ENCODE measurements at places on chromosomes 12 and 14.

GRCh38 chr14:94681300-94682060 is 69.3 kb downstream of the SERPINA3 start:
- no peak for DNase-seq

DNA sequence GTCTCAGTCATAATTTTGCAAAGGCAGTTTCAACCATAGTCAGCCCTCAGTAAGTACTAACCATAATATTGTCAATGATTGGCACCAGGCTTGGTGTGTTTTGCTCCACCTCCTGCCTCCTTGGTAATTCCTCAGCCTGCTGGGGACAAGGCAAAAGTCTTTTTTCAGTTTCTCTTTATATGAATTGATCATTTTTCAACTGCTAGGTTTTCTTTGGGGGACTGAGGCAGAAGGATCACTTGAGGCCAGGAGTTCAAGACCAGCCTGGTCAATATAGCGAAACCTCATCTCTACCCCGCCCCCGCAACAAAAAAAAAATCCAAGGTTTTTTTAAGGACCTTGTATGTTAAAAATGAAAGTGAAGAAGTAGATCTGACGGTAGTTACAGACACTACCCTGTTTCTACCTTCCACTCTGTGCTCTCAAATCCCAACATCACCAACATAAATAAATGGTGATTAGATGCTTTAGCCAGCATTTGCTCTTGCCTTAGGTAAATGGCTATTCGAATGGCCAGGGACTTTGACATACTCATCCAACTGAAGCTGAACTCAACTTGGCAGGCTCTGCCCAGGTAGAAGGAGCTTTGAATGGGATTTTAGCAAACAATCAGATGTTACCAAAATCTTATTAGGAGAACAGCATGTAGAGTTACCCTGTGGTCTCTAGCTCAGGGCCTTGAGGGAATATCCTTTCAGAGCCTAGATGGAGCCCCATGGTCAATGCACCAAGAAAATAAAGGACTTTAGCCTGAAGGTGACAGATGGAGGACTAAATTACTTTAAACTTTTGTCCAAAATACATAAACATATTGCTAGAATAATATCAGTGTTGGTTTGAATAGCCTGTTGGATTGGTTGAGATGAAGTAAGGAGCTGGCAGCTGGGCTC is 126.9 kb upstream of the AMIGO2 start:
- no peak for DNase-seq

DNA sequence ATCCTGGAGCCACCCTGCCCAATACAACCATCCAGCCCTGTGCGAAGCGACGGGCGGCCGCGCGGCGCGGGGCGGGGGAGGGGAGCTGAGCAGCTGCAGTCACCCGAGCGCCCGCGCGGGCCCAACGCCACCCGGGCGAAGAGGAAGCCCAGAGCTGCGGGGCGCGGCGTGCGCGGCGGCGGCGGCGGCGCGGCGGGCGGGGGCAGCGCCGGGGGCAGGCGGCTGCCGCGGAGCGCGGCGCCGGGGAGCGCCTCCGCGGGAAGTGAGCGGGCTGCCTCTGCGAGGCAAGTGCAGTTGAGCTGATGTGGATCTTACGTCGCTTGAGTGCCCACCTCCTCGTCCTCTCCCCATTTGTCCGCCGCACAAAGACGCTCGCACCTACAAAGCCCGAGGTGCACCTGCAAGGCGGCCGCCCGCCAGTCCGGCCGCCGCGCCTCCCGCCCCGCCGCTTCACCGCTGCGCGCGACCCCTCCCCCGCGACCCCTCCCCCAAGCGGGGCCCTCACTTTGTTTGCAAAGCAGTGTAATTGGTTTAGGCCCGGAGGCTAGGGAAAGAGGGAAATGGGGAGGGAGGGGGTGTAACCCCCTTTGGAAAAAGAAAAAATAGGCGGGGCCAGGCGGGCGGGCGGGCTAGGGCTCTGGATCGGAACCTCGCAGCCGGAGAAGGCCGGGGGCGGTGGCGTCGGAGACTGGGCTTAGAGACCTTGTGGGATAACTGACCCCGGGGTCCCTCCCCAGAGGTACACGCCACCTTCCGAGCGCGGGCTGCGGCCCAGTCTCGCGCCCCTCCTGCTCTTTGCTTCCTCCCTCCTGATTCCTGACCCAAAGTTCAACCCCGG is at the start of the genes FOXA1 and TTC6:
Gene FOXA1 (minus strand): TSS at position 279 of the 838 bp plus-strand sequence. CDS start 277 bp downstream, at position 2.
Gene TTC6 (plus strand): TSS at position 659 of the 838 bp plus-strand sequence. CDS start 26,436 bp downstream, outside the sequence.
- no peak for DNase-seq

GRCh38 chr12:131147894-131148293 is 194.2 kb downstream of the ADGRD1 start:
- DNase-seq: no peak

DNA sequence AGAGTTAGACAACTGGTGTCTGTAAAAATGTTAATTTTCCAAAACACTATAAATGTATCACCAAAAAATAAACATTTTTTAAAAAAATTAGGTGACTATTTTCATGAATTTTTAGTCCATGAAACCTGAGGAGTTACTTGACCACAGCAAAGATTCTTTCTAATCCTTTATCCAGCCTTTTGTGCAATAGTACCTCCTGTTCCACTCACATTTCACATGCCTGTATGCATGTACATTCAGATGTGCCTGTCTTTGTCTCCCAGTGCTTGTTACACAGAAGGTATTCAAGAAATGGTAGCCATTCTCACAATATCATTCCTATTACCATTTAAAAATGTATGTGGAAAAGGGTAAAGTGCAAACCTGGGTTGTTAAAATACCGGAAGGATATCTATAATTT is 857.0 kb downstream of the DIO2 start:
- no peak for DNase-seq

GRCh38 chr12:13135371-13136178 is 32.1 kb upstream of the GSG1 start:
- no peak for DNase-seq

- DNase-seq: no peak
Measured at GRCh38 chr12:57190037-57190436, 26.6 kb upstream of the NXPH4 start.

DNA sequence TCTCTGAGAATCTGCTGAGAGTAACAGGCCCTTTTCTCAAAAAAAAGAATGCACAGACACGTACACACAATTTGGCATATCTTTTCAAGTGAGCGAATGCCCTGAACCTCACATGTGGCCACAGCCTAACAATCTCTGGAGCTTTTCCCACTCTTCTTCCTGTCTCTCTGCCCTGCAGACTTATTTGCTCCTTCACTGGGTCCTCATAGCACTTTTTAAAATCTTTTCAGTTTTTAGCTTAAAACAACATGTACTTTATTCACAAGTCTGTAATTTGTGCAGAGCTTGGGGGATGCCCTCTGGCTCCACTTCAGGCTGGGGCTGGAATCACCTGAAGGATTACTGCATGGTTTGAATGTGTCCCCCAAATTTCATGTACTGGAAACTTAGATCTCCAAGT is 9.0 kb downstream of the MAP1LC3B2 start:
- DNase-seq: no peak

- DNase-seq: no peak
Measured at GRCh38 chr12:111086947-111087700, 166.7 kb upstream of the MYL2 start.

All from CD8-positive, alpha-beta T cell (primary cell).